ENCODE measurements at places on chromosomes 5 and 9.
A peak's percentile ranks its signal among the peaks of the same experiment; 100 is the strongest.

GRCh38 chr9:117747386-117747970, 43.3 kb downstream of the TLR4 start:
- DNase-seq, result no peak

DNA sequence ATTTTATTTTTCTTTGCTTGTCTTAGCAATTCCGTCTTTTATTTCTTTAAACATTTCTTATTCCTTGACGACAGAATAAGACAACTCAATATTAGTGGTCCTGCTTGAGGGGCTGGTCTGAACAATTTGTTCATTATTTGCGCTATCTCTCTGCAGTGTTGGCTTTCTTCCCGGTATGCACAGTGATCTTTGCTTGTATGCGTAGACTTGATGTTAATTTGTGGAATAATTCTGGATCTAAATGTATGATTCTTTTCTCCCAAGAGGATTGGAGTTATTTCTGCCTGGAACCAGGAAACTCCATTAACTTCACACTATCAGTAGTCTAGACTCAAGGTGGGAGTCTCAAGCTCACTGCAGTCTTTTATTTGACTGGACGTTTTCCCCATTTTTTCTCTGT, 80.4 kb downstream of the KDM4C start:
- no peak for DNase-seq

- DNase-seq, result no peak
Observed at GRCh38 chr5:76125346-76125745, 42.2 kb downstream of the SV2C start.

DNA sequence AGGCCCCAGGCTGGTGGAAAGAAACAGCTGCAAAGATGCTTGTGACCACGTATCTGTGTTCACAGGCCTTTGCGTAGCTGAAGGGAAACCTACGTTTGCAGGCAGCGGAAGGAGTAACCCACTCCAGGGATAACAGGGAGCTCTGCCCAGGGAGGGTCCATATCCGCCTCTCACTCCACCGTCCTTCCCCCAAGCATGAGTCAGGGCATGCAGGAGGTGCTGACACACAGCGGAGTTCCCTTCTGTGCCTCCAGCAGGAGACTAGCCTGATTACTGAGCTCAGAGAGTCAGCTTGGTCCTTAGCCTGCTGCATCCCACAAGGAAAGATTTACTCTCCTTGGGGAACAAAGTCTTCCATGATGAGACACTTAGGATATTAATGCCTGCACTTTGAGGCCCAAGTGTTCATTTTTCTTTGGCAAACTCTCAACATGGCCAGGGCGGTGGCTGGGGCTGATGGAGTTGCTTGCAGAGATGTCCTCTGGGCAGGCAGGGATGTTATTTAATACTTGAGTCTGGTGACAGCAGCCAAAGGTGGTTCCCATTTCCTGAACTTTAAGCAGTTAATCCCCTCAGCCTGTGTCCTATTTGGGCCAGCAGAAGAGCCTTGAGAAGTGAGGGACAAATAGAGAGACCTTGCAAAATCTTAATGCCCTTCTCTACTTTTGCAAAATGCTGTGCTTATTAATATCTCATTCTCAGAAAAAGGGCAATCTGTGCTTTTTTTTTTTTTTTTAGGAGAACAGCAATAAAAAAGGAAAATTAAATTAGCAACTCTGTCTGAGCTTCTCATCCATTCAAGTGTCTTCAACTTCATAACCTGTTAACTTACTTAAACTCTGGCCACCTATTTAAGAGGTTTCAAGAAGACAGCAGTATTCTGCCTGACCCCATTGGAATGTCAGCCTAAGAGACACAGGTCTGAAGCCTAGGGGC, 222.1 kb downstream of the HSPA4 start:
- no peak for DNase-seq

DNA sequence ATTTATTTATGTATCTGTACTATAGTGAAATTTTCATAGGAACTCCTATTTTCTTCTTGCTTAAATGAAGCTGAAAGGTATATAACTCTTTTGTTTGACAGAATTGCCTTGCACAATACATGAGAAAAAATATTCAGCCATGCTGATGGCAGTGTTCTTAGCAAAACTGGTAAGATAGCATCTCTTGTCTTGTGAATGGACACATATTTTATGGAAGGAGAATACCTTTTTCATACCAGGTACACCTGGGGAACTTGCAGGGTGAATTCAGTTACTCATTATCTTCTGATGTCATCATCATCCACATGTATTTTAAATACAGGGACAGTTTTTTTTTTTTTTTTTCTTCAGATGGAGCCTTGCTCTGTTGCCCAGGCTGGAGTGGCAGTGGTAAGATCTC, 49.4 kb downstream of the MAMDC2 start:
- no peak for DNase-seq

GRCh38 chr9:81575956-81576355, 113.4 kb downstream of the TLE1 start:
- no peak for DNase-seq

GRCh38 chr9:20620650-20621470, 1.4 kb downstream of the MLLT3 start:
- DNase-seq, result no peak

DNA sequence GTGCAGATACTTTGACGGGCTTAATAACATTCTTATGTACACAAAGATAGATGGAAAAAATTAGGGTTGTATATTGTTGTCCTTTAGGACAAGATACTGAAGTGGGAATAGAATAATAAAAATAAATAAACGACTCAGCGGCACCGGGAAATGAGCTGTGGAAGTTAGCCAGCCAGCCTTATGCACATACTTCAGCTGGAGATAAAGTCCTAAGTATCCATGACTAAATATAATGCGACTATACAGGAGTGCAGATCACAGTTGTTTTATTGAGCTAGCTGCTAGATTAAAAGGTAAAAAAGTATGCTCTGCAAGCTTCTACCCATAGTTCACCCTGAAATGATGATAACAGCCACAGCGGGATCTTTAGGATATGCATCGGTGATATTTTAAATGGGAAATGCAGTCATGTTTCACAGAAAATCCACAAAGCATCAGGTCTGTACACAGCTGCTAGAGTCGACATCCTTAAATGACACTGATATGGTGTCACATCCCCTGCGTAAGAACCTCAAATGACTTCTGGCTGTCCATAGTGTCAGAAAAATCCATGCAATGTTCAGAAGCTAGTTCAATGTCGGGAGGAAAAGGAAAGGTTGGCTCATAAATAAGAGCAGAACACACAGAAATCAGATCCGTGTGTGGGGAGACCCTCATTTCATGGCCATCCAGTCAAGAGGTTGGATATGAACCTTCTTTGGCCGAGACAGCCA, 392.8 kb upstream of the DAP start:
- no peak for DNase-seq

GRCh38 chr5:135341016-135341666, 57.9 kb downstream of the MACROH2A1 start:
- DNase-seq, result no peak

DNA sequence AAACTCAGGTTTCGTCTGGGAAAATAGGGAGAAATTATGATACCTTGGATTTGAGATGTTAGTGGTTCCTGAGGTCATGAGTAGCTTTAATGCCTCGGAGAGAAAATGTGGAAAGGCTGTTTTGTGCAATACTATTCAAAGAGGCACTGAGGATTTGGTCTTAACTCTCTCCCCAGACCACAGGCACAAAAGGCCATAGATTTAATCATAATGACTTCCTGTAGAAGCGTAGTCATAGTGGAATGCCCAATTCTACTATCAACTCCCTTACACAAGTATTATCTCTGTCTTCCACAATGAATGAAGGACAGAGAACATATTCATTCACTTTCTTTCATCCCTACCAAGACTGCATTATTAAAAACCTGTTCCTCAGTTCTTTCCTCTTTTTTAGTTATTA, 153.0 kb upstream of the FTMT start:
- DNase-seq, result no peak

- DNase-seq, result no peak
Observed at GRCh38 chr9:38015266-38015665, 53.8 kb downstream of the SHB start.

DNA sequence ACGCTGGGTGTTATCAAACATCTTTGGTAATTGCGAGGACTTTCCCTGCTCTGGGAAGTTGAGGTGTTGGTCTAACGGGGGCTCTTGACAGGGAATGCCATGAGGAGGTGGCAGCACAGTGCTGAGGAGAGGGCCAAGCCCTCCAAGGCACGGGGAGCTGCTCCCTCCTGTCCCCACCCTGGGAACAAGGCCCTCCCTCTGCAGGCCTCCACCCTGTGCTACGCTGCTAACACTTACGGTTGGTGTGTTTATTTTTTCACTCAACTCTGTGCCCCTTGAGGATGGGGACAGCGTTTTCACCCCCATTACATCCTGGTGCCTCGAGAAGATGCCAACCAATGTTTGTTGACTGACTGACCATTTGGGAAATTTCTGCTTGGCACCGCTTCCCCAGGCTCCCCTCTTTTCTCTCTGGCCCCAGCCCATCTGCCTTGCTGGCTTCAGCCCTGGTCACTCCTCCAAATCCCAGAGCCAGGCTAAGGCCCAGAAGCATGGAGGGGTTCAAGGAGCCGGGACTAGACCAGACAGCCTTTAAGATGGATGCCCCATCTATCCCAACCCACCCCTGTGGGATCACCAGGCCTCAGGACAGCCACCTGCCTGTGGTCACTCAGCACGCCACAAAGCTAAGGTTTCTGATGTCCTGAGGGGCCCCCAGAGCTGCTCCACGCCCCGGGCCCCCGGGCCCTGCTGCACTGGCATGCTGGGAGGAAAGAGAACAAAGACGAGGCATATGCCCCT, 125.7 kb downstream of the BARX1 start:
- DNase-seq, result no peak

DNA sequence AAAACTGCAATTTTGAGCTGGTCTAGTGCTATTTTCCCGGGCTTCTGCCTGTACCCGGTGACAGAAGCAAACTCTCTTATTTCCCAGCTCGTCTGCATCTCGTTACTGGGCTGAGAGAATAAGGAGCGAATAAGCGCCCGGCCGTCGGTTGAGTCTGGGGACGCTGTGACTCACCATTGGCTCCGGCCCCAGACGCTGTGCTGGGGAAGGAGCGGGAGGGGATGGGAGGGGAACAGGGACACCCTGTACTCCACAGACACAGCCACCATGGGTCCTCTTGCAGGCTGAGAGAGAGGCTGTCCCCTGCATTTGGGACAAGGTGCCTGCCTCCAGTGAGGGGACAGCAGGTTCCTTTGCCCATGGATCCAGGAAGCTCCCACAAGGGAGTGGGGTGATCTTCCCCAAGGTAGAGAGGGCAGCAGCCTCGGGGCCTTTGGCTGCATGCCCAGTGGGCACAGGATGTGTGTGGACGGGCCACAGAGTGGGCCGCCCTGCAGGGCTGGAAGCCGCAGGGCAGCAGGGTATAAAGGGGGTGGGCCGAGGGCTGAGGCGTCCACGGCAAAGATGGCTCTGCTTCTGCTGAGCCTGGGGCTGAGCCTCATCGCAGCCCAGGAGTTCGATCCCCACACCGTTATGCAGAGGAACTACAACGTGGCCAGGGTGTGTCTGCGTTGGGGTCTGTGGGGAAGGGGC, at the start of gene LCN9:
LCN9 (plus strand) TSS at position 552 of the 693 bp plus-strand sequence; CDS start at position 565, 13 bp downstream.
- DNase-seq, result no peak

GRCh38 chr5:126456217-126456820, 33.1 kb downstream of the GRAMD2B start:
- DNase-seq, result no peak

GRCh38 chr9:8251566-8251965, 452.0 kb upstream of the DMAC1 start:
- no peak for DNase-seq

- no peak for DNase-seq
Observed at GRCh38 chr9:107571148-107571547, 81.6 kb upstream of the KLF4 start.

GRCh38 chr5:54480296-54480695, 24.8 kb downstream of the HSPB3 start:
- DNase-seq, result no peak

DNA sequence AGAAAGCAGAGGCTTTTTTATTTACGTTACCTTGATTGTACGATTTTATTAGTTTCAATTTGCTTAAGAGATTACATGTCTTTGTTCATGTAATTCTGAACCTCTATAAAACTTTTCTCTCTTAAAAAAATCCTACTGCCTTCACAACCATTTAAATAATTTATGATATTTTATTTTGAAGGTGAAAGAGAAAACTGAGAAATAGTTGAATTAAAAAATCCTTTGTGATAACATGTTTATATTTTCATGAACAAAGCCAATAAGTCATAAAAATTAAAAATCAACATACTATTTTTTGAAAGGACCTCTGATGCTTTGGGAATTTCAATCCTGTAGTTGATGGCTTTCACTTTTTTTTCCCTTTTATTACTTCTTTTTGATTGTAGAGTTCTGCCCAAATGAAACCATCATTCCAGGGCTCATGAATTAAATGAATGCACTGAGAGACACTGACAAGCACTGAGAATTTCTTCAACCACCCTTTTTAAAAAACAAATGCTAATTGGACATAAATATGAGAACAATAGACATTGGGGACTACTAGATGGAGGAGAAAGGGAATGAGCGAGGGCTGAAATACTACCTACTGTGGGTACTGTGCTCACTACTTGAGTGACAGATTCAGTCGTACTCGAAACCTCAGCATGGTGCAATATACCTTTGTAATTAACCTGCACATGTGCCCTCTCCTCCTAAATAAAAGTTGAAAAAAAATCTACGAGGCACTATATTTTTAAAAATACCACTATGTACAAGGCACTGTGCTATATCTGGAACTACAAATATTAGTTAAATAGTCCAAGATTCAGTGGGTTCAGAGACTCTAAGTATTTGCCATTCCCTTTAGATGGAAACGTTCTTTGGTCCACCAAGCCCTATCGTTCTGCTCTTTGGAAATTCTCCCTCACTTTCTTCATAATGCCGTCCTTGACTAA, 5.9 kb downstream of the CDKN2A start:
- DNase-seq, result no peak

GRCh38 chr5:53095217-53095616, 14.3 kb downstream of the MOCS2 start:
- DNase-seq, result no peak

DNA sequence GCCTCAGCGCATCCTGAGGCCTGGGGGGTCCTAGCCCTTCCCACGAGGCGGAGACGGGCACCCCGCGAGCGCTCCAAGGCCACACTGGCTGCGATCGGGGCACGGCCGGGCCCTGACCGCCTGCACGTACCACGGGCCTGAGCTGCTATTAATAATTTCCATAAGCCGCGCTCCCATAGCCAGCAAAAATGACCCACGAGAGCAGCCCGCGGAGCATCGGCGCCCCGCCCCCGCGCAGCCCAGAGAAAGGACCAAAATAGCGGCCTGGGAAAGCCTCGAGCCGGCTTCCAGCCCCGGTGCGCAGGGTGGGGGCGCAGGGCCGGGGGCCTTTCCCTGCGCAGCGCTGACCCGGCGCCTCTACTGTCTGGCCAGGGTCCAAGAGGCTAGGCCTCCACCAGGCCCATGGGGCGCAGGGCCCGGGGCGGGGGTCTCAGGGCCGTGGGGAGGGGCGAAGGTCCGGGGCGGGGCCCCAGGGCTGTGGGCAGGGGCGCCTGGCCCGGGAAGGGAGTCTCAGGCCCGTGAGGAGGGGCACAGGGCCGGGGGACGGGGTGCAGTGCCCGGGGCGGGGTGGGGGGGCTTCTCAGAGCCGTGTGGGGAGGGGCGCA, 54.4 kb downstream of the EXD3 start:
- DNase-seq, result no peak

GRCh38 chr5:102341681-102342288, 45.7 kb upstream of the SLCO4C1 start:
- DNase-seq, result peak; percentile 68

Measured in NCI-H1092 (cell line).